ENCODE measurements at places on chromosomes 16 and 17.
A peak's percentile ranks its signal among the peaks of the same experiment; 100 is the strongest.

DNA sequence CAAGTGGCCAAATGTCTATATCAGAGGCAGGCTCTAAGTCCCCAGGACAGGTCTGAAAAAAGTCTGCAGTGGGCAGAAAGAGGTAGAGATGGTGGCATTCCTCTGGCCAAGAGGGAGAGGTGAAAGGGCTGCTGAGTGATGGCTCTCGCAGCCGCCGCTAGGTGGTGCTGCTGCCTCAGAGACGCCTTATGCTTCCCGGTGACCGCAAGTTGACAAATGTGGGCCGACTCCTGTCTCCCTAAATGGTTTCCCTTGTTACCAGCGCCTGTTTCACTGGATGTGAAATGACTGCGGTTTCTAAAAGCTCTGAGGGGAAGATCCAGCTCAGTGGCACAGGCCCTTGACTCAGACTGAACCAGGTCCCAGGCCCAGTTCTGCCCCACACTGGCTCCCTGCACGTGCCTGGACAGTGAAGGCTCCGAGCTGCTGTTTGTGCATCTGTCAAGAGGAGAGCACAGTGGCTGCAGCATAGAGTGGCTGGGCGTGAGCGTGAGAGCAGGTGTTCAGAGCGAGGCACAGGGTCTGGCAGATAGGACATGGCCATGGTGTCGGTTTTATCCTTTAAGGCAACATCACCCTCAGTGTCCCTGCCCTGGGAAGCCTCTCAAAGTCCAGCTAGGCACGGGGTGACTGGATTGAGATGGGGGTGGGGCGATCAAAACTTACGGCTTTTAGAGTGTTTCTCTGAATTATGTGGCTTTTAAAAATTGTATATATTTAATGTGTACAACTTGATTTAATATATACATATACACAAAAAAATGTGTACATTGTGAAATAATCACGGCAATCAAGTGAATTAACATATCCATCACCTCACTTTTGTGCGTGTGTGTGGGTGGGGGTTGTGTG, 19.9 kb downstream of the CLEC16A start:
- DNase-seq, result peak; percentile 87

DNA sequence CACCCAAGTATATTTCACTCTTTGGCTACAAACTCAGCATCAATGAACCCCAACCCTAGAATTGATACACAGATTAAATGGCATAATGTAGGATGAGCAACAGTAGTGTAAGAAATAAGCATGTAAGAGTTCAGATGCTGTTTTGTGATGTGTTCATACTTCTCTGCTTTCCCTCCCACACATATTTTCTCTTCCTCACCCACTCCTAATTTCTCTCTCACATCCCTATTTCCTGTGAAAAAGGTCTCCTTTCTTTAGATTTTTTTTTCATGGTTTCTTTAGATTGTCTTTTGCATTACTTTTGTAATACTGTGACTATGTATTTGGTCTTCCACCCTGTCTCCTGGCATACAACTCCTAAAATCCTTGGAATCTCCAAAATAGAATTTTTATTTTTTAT, 21.7 kb downstream of the CREBBP start:
- no peak for DNase-seq

GRCh38 chr17:10052106-10052813, 146.1 kb downstream of the GAS7 start:
- DNase-seq, result no peak

DNA sequence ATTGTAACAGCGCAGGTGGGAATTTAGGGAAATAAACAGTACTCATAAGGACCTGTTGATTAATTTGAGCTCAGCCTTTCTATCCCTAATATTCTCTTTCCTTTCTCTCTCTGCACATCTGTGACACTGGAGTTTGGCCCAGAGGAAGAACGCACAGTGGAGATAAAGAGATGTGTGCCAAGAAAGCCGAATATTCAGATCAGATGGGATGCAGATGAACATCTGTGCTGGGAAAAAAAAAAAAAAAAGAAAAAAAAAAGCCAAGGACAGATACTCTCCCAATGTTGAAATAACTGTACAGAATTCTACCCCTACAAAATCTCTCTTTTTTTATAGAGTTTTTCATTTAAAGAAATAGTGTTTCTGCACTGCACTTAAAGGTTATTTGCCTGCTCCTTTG, 485.4 kb downstream of the KCNJ2 start:
- DNase-seq, result no peak

DNA sequence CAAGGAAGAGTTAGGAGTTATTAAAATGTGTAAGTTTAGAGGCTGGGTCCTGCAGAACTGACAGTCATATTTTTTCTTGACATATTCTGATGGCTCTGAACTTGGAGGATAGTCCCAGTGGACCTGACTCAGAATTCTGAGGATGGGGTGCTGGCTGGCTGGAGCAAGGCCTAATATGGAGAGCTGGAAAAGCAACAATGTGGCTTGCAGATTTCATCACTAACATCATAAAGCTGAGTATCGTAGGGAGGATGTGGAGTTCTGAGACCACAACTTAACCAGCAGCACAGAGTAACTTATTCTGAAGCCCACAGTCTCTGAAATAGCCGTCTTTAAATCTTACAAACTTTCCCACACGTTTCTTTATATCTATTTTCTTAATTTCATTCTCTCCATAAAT, 2.3 kb downstream of the KRTAP1-5 start:
- DNase-seq, result no peak

- DNase-seq, result no peak
Measured at GRCh38 chr16:19105891-19106624, 7.7 kb upstream of the ITPRIPL2 start.

DNA sequence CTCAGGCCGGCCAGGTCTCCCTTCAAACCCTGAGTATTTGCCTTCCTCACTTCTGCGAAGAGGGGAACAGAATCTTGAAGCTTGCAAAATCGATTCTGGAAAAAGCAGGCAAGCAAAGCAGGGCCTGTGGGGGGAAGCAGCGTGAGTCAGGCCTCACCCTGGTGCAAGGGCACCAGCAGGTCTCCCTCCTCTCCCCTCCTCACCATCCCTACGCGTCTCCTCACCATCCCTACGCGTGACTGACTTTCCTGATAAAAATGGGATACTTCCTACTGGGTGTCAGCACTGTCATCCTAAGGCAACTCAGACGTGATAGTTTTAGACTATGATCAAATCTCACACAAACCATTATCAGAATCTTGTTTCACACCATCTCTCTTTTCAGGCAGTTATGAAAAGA, 12.1 kb downstream of the CMTM3 start:
- no peak for DNase-seq

- no peak for DNase-seq
Measured at GRCh38 chr17:79164913-79165695, 90.5 kb downstream of the ENGASE start.

DNA sequence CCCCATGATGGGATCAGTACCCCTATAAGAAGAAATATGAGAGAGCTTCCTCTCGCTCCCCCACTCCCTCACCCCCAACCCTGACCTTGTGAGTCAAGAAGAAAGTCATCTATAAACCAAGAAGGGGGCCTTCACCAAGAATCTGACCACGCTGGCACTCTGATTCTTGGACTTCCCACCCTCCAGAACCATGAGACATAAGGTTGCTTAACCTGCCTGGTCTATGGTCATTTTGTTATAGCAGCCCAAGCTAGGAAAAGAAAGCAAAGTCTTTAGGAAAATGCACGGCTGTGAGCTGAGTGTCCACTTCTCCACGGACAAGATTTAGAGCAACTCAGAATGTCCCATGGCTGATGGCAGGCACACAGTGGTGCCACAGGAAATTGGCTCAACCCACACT, 333.5 kb downstream of the SOX9 start:
- DNase-seq, result no peak

DNA sequence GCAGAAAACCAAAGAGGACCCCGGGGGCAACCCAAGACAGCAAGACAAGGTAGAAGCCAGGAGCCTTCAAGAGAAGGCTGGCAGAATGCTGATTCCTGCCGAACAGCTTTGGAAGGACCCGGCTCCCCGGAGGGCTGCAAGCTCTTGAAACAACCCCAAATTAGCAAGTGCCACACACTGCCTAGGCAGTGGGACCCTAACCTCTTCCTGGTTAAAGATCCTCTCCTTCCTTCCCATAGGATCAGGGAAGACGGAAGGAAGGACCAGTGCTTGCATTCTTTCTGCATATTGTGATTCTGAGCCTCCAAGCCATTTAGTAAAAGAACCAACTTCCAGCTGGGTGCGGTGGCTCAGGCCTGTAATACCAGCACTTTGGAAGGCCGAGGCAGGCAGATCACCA, 122.0 kb upstream of the AXIN2 start:
- DNase-seq, result no peak

All from activated CD4-positive, alpha-beta memory T cell treated with anti-CD3 and anti-CD28 coated beads, Interleukin-2, amount 10 ng/mL, durations not matched to agents 7 days and 5 days (primary cell).